ENCODE measurements at places on chromosomes 7 and 10.

DNA sequence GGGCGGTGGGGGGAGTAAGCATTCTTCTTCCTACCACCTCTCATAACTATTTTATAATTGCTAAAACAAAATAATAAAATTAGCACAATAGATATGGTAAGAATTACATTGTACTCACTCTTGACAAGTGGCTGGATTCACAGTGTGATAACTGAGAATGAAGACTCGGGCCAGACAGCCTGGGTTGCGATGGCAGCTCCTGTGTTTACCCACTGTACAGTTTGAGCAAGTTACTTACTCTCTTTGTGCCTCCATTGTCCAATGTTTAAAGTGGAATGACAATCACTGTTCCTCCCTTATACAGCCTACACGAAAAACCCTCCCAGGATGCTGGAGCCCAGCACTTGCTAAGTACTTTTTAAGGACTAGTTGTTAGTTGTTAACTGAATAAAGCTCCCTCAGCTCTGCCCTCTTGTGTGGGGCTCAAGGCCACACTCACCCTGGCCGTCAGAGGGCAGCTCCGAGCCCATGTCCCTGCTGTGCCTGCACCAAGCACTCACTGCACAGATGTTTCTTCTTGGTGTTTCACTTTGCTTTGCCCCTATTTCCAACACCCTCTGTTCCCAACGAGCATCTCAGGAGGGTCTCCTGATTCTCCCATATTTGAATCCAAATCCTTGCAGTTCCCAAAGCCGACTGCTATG, 56.4 kb upstream of the NPS start:
- DNase-seq = no peak

DNA sequence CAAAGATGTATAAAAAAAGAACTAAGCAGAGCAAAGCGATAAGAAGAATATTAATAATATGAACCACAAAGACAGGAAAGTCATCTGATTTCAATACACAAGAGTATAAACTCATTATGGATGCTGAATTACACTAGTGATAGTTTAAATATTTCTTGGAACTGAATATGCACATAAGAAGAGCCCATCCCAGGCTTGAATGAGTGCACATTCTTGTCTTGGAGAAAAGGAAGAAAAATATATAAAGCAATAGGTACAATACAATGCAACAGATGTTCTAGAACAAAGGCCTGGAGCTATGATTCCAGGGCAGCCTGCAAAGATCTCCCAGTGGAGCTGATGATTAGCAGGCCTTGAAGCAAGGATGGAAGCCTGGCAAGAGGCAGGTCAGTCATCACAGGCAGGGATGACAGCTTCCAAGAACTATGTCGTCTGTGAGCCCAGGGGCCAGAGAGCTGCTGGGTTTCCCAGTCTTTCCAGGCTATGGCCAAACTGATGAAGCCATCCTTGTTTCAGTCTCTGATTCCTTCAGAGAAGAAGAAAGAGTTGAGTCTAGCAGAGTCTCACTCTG, 277.6 kb downstream of the KCNMA1 start:
- DNase-seq = no peak

DNA sequence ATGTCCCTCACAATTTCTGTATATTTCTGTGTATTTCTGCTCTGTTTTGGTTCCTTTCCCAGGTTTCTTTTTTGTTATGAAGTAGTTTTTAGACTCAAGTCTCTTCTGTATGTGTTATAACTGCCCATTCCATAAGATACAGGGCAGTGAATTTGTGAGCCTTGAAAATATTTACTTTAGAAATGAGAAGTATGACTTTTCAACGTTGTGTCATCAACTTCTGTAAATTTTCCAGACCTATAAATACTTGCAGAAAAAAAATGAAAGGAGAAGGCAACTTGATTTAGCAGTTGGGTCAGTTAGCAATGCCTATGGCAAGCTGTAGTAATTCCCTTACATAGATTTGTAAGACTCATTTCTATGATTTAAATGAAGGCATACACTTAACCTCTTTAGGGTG, 11.5 kb downstream of the EGFR start:
- DNase-seq = no peak

DNA sequence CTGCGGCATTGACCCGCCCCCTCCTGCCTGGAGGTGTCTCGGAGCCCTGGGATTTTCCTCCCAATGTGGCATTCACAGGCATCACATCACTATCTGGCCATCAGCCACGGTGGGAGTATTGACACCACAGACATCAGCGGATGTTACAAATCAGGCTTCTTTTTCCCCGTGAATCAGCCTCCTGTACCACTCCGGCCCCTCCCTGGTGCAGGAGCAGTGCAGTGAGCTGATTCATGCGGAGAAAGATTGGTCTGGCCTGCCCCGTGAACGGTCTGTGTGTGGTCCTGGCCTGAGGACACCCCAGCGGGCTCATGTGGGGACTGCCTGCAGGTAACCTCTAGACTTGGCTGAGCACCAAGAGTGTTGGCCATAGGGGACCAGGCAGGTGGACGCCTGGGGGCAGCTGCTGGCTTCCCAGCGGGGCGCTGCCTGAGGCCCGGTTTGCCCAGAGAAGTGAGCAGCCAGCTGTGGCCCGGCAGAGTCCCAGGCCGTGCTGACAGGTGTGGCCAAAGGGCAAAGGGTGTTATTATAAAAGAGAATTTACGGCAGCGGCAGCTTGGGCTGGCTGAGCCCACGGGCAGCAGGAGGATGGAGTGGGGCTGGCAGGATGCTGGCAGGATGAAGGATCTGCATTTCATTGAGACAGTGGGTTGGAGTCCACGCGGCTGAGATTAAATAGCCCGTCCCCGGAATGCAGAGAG, 32.1 kb upstream of the GNA12 start:
- DNase-seq = no peak

DNA sequence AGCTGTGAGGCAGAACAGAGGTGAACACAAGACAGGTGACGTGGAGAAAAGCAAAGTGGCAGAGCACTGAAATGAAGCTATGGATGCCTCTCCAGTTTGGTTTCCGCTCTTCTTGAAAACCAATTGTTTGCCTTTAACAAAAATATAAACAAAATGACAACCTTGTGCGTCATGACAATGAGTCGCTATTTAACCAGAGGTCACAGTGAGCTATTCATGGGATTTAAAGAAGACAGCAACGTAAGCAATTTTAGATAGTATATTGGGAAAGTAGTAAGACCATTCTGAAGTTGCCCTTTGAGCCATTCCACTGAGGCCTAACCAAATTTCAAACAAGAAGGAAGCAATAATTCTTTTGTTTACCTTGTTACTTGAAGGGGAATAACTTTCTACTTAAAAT, 15.2 kb upstream of the LRRTM3 start:
- no peak for DNase-seq

GRCh38 chr10:116978901-116979300, 26.1 kb downstream of the SHTN1 start:
- no peak for DNase-seq

- DNase-seq = no peak
Observed at GRCh38 chr7:20963556-20964280, 177.0 kb upstream of the SP8 start.

DNA sequence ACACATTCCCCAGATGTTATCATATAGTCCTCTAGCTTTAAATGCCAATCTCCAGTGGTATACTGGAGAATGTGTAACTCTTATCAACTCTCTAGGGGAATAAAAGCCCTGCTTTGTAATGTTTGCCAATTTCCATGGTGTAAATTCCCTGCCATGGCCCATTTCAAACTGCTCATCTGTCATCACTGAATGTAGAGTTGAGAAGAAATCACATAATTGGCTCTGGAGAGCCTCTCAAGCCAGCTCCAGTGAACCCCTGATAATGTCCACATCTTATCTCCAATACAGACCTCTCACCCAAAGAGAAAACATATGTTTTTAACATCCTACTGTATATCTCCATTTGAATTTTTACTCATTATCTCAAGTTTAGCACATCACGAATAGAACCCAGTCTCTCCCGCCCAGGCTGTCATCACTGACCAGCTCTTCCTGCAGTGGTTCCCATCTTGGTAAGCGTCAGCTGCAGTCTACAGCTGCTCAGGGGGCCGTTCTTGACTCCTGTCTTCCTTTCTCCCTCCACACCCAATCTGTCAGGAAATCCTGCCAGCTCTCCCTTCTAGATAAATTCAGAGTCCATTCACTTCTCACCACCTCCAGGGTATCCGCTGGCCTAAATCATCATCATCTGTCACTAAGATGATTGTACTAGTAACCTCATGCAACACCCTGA, 332.4 kb downstream of the FRMD4A start:
- no peak for DNase-seq

DNA sequence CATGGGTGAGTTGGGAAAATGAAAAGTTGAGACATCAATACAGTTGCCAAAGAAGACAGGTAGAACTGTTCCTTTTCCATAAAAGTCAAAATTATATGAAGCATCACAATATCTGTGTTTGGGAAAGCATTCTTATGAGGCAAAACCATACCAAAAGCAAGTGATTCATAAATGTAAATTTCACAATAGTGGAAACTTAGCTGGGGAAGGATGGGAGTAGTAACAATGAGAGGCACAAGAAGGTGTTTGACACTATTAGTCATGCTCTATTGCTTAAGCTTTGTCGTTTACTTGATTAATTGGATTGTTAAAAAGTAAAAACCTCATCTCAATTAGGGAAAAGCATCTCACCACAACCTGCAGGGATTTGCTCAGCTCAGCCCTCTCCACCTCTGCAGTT, 240.2 kb downstream of the C7orf25 start:
- no peak for DNase-seq

- no peak for DNase-seq
Observed at GRCh38 chr7:143484119-143484518, 6.4 kb downstream of the TAS2R41 start.

GRCh38 chr7:70734411-70734810, 397.5 kb upstream of the GALNT17 start:
- DNase-seq = no peak

GRCh38 chr10:22719406-22720042, 5.1 kb upstream of the PIP4K2A start:
- DNase-seq = no peak

DNA sequence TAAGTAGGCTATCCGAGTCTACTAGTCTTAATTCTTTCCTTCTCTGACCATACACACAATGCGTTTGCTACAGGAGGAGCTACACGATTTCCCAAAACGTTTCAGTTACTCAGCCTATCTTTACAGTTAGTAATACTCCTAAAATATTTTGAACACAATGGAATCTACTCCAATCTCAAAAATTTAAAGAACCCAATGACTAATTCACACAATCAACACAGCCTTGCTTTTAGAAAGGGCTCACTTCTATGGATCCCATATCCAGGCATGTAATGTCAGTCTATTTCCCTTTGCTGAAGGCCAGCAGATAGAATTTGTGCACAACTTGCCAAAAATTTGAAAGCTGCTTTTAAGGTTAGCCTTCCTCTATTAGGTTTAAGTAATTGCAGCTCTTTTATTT, 107.2 kb downstream of the VPS41 start:
- no peak for DNase-seq

DNA sequence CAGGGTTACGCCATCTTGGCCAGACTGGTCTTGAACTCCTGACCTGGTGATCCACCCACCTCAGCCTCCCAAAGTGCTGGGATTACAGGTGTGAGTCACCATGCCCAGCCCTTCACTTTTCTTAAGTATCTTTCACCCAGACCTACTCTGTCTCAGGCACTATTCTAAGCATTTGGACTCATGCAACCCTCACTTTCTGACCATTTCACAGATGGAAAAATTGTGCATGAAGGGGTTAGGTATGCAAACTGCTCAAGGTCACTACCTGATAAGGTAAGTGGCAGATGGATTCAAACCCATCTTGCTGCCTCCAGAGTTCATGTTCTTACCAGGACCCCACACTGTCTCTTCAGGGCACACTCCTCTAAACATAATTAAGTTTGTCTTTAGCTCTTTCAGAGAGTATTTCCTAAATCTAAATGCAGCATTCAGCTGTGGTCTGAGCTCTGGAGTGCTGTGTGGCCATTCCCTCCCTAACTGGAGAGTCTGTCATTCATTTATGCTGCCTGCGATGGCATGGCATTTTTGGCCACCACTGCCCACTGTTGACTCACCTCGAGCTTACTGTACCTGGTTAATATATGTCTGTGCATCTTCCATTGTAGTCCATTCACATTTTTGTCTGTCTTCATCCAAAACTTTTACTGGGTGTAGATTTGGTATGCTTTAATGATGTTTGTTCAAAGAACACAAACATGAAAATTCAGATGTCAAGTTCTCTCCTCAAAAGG, 88.4 kb downstream of the CCDC71L start:
- DNase-seq = no peak

- DNase-seq = no peak
Observed at GRCh38 chr7:129657363-129657762, 45.8 kb downstream of the NRF1 start.

DNA sequence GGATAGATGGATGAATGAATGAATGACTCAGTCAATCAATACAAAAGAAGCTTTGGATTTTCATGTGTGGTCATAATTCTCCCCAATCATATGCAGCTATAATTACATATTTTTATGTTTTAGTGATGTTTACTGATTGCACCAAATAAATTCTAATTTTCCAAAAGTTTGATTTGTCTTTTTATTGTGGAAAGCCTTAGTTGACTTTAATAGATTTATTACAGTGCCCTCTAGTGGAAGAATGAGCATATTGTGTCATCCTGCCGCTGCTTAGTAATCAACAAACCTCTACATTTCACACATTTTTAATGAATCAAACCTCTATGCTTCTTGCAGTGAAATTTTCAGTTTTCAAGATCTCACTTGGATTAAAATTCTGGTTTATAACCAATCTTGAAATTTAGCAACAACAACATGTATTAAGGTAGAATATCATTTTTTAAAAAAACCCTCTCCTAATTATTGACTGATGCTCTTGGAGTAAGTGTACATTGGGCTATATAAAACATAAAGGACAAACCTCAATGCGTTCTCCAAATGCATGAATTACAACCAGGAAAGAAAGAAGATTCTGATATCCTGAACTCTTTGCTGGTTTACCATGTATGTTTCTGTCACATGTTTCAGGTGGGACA, 55.6 kb upstream of the PNLIP start:
- DNase-seq = no peak

DNA sequence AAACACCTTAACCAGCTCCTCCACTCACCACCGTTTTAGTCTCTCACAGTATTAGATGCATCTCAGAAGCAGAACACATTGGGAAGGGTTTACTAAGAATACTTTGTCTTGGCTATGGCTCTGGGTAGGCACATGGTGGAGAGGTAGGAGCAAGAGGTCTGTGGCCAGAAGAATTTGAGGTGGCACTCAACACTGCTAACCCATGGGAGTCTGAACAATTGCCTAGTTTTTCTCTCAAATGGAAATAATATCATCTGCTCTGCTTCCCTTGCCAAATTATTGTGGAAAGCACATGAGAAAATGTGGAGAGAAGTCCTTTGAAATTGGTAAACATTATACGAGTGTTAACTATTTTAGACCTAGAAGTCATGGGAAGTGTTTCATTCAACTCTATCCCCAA, 214.3 kb downstream of the SKAP2 start:
- DNase-seq = no peak

GRCh38 chr7:43764807-43765491, 6.5 kb downstream of the BLVRA start:
- DNase-seq = no peak
